ENCODE measurements at places on chromosomes 4 and X.

DNA sequence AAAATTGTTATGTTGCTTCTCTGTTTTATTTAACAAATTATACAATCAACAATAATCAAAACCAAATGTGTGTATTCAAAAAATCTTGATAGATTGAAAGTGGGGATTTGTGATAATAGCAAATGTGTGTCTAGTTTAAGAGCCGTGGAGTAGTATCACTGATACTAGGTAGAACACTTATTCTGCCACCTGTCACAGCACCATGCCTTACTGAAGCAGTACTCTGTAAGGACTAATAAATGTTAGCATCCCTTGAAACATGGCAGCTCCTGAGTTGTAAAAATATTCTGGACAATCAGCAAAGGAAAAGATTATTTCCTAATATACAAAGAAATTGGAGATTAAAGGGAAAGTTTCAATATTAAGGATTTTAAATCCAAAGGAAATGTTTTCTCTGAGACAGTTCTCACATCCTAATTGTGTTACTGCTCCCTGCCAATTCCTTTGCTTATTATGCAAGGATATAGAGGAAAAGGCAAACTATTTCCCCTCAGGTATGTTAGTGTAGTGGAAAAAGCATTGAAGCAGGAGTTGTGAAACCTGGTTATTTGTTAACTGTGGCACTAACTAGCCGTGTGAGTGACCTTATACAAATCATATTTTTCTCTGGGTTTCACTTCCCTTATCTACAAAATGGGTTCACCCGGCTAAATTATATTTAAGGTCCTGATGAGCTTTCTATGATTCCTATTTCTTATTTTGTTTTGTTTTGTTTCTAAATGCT is 303.1 kb downstream of the ARHGAP24 start:
- DNase-seq: no peak

DNA sequence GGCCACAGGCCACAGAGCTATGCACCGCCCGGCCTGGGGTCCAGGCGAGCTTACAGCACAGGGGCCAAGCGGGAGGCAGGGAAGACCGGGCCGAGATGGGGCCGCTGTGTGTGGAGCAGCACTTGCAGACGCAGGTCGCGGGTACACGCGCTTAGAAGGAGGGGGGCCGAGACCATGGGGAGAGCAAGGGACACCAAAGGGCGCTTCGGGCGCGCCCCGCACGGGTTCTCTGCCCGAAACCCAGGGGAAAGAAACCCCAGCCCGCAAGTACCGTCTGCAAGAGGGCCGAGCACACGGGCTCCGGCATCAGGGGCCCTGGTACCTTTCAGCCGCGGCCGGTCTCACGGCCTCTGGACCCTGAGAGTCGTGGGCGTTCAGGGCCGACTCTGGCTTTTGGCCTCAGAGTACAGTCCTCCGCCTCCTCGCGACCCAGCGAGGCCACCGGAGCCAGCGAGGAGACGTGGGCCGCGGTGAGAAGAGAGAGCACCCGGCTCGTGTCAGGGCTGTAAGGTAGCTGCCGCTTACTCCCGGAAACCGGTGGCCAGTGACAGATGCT is 342 bp downstream of the EOLA2 start:
- no peak for DNase-seq

DNA sequence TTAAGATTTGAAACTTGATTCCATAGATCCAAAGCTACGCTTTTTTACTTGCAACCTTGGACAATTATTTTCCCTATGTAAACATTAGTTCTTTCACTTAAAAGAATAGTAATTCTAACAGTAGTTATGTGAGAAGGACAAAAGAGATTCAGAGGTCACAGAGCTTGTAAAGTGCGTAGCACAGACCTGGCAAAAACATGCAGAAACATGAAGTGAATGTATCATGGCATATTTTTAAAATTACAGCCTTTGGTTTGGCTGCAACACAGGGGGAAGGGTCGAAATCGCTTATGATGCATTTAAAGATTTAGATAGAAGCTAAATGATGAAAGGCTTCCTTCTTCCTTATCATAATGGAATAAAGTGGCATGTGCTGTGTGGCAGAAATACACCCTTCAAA is 1068.8 kb downstream of the ARAP2 start:
- DNase-seq: no peak

- DNase-seq: no peak
Observed at GRCh38 chr4:88600176-88600838, 8.0 kb downstream of the HERC3 start.

- DNase-seq: no peak
Observed at GRCh38 chr4:85113706-85114105, 147.2 kb upstream of the WDFY3 start.

- no peak for DNase-seq
Observed at GRCh38 chr4:78414116-78414515, 137.5 kb upstream of the ANXA3 start.

- DNase-seq: no peak
Observed at GRCh38 chrX:79564362-79564761, 197.2 kb upstream of the ITM2A start.

GRCh38 chr4:86117705-86118302 is 242.0 kb downstream of the MAPK10 start:
- no peak for DNase-seq

DNA sequence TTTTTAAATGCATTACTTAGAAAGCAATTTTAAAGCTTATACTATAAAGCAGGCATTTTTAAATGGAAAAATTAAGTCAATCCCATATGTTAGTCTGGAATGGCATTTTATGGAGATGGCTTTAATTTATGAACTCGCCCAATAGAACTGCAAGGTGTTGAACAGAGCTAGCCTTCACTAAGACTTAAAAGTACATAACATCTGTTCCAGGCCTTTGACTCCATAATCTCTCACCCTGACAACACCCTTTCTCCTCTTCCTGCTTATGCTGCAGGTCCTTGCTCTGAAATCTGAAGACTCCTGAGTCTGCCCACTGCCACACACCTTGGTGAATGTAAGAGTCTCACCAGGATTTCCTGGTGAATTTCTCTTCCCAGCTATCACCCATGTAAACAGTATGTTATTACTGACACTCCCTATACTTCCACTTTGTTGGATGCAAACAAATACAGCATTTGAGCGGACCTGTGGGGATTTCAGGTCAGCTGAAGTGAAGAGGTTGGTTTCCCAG is 17.7 kb upstream of the SLC39A8 start:
- no peak for DNase-seq
